ENCODE measurements at places on chromosomes 5 and 9.

DNA sequence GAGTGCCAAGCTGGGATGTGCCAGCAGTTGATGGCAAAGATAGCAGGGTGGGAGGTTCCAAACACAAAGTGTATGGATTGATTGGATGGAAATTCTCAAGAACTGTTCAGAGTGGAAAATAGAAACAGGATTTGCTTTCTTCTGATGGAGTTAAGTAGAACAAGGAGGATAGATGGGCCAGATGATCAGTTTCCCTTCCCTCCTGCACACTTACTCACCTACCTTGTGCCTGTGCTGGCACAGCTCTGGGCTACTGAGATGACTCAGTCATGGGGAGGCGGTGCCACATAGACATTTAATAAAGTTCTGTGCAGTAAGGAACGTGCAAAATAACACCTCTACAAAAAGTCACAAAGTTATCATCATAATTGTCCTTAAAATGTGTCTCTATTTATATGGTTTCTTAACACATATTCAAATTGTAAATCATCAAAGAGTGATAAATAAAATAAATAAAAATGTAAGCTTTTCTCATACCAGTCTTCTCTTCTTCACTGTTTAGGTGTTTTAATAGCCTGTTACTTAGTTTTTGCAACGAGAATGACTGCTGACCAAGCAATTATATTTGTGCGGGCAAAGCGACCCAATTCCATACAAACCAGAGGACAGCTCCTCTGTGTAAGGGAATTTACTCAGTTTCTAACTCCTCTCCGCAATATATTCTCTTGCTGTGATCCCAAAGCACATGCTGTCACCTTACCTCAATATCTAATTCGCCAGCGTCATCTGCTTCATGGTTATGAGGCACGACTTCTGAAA lies 12.7 kb downstream of the PTPDC1 start:
- no peak for DNase-seq

- no peak for DNase-seq
Observed at GRCh38 chr5:160398806-160399205, 1.0 kb downstream of the FAM200C start.

DNA sequence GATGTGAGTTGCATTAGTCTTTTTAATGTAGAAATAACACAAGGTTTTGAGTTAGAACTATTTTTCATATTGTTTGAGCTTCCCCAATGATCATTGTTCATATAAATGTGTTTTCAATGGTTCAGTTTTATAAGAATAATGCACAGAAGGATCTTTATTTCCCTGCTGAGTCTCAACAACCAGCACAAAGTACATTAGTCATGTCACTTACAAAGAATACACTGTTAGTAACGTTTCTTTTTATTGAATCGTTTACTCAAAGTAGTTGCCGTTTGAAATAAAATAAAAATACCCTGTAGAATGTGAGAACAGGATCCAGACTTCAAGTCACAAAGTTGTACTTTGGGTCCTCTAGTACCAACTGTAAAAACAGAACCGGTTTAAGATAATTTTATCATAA lies 41.5 kb downstream of the ERCC8 start:
- no peak for DNase-seq

DNA sequence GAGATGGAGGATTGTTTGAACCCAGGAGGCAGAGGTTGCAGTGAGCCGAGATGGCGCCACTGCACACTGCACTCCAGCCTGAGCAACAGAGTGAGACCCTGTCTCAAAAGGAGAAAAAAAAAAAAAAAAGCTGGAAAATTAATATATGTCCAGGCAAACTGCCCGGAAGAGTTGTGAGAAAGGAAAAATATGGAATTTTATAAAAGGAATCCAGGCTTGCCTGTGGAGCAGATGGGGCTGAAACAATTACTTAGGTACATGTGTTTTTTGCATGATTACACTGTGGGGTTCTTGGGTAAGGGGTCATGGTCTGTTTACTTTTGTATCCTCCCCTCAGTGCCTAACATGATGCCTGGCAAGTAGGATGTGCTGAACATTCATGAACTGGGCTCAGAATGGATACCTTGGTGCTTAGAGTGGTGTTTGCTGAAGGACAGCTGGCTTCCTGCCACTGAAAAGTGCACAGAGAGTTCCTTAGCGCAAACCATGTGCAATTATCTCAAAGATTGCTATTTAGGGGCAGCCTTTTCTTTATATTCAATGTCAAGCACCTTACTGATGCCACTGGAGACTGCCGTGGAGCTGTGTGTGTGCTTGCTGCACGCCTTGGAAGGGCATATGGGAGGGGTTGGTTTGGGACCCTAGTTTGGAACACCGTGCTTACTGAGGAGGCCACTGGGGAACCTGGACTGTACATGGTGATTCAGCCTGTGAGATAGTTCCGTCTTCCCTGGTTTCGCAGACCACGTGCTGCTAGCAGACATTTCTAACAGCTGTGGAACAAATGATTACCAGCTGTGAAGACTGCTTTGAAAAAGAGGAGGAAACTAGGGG lies 78.4 kb downstream of the MAP1B start:
- DNase-seq, result peak; percentile 74

DNA sequence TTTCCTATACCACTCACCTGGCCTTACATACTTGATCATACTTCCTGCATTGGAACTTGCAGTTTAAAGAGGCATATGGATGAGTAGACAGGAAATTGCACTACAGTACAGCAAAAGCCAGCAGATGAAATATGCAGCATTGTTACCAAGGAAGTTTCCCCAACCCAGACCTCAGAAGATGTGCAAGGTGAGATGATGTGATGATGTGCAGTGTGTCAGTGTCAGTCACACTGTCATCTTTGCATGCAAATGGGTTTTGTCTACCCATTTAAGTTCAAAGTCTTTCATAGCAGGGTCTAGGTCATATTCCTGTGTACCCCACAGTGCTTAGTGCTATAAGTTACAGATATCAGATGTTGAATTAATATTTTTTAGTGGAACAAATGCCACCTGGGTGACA lies 89.3 kb upstream of the CER1 start:
- no peak for DNase-seq

- DNase-seq, result no peak
Observed at GRCh38 chr5:117337064-117337749, 762.6 kb upstream of the SEMA6A start.

DNA sequence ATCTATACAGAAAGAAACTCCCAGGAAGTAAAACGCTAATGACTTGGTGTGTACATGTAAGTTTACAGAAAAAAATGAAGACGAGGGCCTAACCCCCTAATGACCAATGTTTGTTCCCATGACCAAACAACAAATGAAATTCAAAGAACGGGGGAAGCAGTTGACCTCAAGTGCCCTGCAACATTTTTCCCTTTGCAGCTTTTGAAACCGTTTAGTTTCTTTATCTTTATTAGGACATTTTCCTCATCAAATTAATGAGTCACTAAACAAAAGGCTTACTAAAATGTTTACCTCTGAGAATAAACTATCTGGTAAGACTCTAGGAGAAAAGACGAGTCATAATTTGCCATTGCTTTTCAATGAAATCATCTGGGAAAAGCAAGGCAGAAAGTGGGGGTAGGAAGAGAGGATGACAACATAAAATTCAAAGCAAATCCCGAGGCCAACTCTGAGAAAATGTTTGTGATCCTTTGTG lies 57.4 kb downstream of the LHFPL2 start:
- DNase-seq, result no peak

DNA sequence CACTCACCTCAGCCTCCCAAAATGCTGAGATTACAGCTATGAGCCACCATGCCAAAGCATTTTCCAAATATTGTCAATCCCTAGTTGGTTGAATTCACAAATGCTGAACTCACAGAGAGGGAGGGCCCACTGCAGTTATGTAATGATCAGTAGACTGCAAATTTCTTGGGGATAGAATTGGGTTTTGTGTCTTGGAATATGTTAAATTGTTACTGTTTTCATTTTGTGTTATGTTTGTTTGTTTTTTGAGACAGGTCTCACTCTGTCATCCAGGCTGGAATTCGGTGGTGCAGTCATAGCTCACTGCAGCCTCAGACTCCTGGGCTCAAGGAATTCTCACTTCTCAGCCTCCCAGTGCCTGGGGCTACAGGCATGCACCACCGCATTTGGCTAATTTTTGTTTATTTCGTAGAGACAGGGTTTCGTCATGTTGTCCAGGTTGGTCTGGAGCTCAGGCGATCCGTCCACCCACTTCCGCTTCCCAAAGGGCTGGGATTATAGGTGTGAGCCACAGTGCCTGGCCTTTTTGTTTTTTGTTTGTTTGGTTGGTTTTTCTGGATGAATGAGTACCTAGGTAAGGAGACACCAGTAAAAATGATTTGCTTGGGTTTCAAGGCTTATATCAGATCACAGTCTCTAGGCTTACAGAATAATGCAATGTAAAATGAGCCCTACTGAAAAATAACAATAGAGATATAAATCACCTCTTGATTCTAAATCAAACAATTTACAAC lies 31.5 kb upstream of the LMNB1 start:
- DNase-seq, result no peak

GRCh38 chr5:159972538-159973362 lies 36.2 kb upstream of the TTC1 start:
- no peak for DNase-seq

Data from fibroblast of skin of left quadriceps (primary cell).